ENCODE measurements at places on chromosomes 4 and X.

- no peak for DNase-seq
Observed at GRCh38 chr4:100286636-100287035, 96.4 kb upstream of the DDIT4L start.

DNA sequence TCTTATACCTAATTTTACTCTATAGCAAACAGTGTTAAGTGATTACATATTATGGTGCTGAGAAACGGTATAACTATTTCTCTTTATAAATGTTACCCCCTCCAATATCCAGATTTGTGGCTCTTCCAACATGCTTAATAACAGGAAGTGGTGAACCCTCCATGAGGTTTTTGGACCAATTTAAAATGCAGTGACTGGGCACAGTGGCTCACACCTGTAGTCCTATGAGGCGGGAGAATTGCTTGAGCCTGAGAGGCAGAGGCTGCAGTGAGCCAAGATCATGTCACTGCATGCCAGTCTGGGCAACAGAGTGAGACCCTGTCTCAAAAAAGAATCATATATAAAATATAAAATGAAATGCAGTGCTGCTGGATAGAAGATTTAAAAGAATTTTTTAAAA, 137.3 kb downstream of the MGST2 start:
- no peak for DNase-seq

GRCh38 chr4:141375855-141376254, 155.2 kb downstream of the ZNF330 start:
- peak; percentile 94 for DNase-seq

DNA sequence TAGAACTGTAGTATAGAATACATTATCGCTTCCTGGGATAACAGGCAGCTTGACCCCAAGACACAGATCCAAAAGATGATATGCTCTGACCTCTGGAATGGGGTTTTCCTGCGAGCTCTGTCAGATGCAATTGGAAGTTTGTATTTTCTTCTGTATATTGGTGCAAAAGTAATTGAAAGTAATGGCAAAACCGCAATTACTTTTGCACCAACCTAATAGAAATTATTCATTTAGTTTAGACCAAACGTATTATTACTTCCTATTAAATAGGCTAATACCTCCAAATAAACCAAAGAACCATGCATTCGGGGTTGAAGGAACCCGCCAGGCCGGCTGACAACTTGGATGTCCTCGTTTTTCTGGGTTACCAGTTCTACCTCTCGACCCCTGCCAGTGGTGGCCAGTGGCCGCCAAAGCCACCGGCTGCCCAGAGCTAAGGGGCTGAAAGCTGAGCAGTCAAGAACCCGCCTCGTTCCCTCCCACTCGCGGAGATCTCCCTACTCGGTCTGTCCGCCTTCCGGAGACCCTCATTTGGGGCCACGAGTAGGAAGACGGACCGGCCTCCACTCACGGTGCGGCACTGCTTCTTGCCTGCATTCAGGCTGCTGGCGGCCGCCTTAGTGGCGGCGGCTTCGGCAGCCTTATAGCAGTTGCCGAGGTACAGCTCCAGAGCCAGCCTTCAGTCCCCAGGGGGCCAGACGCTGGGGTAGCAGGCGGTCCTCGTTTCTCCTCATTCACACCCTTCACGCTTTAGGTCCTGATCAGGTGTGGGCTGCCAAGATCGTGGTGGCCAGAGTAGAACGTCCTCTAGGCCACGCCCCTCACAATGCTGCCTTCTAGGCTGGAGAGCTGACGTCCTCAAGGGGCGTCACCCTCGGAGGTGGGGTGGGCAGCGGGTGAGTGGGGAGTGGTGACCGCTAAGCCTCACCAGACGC, 121.9 kb downstream of the RBMX2 start:
- no peak for DNase-seq

DNA sequence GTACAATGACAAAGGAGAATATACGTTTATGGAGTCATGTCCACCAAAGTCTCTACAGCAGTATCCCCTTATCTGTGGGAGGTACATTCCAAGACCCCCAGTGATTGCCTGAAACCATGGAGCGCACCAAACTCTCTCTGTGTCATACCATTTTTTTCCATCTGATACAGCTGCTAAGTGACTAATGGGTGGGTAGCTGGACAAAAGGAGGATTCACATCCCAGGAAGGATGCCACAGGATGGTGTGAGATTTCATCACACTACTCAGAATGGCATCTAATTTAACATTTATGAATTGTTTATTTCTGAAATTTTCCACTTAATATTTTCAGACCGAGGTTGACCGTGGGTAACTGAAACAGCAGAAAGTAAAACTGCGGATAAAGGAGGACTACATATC, 49.8 kb upstream of the AGA start:
- no peak for DNase-seq

DNA sequence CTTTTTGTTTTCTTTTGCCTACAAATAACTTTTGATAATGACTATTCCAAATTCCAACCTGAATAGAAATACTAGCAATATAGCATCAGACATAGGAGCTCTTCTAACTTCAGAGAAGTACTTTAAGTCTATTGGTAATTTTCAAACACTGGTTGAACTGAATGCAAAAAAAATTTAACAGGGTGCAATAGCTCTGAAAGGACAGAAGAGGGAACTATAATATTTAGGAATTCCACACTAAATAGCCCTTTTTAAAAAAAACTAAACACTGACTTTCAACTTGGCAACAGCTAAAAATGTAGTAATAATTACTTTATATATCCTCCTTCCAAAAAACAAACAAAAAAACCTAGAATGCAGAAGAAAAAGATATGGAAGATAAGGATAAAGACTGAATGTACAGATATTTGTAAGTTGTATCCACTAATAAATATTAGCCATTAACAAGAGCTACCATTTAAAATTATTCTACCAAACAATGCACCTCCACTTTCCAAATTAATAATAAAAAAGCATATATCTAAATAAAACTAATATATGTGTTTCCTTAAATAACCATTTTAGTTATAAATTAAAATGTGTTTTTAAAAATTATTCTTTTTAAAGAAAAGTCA, 81.4 kb downstream of the FBXW7 start:
- DNase-seq, result peak; percentile 32

DNA sequence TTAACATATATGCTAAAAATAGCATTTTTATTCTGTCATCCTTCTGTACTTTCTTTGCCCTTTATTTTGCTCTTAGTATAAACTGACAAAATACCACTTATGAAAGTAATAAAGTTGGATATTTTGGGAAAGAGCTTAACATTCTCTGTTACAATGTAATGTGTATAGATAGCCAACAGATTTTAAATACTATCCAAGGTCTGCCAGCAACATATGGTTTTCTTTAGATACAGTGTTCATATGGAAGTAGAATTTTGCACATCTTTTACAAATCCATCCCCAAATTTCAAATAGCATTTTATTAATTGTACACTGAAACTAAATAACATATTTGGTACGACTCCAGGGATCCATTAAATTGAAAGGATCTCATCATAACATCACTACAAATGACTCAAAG, 268.6 kb upstream of the PCDH18 start:
- DNase-seq, result no peak

GRCh38 chrX:134406356-134407064, 53.5 kb upstream of the HPRT1 start:
- DNase-seq, result no peak

DNA sequence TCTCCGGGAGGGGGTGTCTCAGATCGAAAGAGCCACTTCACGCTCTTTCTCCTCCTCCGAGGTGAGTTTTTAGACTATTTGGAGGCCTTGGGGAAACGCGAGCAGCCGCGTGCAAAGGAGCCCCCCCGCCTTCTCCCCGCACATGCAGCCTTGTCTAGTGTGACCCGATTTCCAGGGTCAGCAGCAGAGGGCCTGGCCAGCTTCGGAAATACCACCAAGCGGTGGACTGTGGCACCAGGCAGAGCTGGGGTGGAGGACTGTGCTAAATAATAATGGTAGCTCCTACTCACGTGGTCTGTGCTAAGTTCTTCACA, 79.3 kb upstream of the BCOR start:
- DNase-seq, result no peak

DNA sequence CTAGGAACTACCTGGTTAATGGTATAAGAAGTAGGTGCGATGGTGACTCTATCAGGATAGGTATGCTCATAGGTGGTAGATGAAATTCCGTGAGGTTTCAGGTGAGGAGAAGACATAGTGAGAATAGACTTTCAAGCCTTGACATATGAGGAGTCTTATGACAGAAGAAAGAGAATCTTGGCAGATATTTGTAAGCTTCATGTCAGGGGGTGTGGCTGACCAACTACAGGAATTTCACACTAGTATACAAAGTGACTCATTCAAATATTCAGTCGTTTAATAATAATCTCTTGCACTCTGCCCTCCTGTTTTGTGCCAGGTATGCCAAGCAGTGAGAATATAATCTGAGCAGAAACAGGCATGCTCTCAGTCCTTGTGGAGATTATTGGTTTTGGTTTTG, 22.8 kb downstream of the PACRGL start:
- peak; percentile 21 for DNase-seq

DNA sequence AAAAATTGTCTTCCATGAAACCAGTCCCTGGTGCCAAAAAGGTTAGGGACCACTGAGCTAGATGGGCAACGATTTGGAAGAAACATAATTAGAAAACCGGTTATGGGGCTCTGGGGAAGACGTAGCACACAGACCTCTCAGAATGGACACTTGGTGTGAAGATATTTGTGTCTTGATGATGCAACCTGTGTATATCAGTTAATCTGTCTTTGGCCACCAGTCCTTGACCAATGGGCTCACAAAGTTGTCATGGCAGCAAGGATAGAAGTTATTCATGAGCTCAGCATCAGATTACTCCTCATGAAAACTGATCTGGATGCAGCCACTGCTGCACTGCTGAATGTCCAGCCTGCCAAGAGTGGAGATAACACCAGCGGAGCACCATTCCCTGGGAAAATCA, 13.6 kb downstream of the MTNR1A start:
- DNase-seq, result no peak

- no peak for DNase-seq
Observed at GRCh38 chr4:47373709-47374108, 89.8 kb downstream of the COMMD8 start.

DNA sequence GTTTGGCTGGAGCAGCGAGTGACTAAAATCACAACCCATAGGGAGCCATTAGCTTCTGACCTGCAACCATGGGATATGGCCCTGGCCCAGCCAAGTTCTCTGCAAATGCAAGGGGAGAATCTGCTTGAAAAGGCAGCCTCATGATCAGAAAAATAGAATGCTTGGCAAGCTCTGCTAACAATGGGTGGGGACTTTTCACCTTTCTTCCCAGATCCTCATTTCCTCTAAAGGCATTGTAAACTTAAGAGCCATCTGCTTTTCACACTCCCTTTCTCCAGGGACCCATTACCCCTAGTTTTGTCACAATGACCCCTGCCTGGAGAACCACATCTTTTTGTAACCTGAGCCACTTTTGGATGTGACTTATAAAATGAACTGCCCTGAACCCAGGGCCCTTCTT, 104.3 kb downstream of the PARM1 start:
- DNase-seq, result no peak

GRCh38 chr4:6751611-6752485, 30.7 kb upstream of the KIAA0232 start:
- DNase-seq, result peak; percentile 46

- peak; percentile 37 for DNase-seq
Observed at GRCh38 chrX:132853040-132853439, 105.4 kb downstream of the HS6ST2 start.

DNA sequence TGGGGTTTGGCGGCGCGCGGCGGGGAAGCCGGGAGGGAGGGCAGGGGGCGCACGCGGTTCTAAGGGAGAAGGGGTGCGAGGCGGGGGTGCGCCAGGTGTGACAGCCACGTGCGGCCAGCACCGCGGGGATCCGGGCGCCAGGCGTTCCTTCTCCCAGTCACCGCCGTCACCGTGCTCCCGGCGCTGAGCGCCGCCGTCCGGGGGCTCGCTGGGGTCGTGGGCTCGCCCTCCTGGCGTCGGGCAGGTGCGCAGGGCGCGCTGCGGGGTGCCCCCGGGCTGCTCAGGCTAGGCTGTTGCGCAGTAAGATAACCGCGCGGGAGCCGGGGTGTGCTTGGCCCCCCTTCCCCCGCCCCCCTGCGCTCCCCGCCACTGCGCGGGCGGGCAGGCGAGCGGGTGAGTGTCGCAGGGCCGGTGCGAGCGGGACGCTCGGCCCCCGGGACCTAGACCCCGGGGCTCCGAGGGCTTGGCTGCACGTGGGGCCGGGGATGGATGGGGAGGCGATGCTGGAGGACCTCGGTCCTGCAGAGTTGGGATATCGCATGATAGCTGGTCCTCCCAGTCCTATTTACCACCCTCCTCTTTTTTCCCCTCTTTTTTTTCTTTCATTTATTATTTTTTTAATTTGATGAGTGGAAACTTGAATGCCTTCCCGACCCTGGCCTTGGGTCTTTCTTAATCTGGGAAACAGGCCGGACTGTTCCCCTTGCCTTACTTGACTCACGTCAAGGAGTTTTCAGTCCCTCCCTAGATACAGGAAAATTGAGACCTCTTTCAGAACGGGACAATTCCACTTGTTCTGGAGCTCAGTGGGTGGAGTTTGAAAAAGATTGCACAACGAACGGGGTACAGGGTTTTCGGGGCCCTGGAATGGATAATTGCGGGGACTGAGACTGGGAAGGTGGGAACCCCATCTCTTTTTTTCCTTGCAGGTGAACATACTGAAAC, 797 bp downstream of the TXLNG start:
- no peak for DNase-seq

DNA sequence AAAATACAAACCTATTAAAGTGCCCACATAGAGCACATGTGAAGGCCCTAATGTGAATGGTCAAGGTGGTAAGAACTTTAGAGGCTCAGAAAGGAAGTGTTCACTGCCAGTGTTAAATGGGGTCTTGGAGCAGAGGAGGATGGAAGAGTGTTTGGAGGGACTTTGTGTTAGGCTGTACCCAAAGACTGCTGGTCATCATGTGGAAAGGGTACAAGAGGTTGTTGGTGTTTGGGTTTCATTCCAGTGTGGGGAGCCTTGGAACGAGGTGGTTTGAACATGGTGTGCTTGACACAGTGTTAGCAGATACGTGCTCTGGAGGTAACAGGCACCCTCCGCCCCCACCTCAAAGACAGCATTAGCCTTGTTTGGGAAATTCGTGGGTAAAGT, 73.1 kb downstream of the RAPGEF2 start:
- DNase-seq, result no peak
